ENCODE measurements at places on chromosomes 3 and 15. TPM values are rescaled to one million over a fixed set of nuclear protein-coding genes. Genes with fewer than 3 reads are reported as not detected.

The SERINC4 gene
- not detected for total RNA-seq

The CLRN1 gene
- not detected for total RNA-seq

The MORC1 gene
- total RNA-seq = not detected

The DHX36 gene
- total RNA-seq = 31.0 TPM

- DNase-seq = no peak
Measured at GRCh38 chr3:86914670-86915069, 76.3 kb downstream of the VGLL3 start.

- no peak for DNase-seq
Measured at GRCh38 chr3:98406034-98406433, 15.6 kb downstream of the OR5K3 start.

GRCh38 chr3:7209098-7209497, 348.2 kb downstream of the GRM7 start:
- DNase-seq = no peak

GRCh38 chr15:93110502-93111040, 21.6 kb upstream of the RGMA start:
- DNase-seq = no peak

DNA sequence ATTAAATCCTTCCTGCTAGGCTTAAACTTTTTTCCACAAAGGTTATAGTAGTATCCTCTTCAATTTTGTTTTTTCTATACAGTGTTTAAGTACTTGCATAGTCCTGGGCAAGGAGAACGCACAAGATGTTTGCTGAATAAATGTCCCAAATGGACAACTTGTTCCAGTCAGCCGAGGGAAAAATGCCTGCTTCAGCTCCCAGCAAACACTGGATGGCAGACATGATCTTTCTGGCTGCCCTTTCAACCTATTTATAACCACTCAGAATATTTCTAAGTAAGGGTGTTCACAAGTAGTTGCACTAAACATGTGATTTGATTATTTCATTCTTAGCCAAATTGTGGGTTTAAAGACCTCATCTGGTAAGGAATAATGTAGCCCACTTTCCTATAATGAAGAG, 29.8 kb downstream of the GNB4 start:
- DNase-seq = no peak

DNA sequence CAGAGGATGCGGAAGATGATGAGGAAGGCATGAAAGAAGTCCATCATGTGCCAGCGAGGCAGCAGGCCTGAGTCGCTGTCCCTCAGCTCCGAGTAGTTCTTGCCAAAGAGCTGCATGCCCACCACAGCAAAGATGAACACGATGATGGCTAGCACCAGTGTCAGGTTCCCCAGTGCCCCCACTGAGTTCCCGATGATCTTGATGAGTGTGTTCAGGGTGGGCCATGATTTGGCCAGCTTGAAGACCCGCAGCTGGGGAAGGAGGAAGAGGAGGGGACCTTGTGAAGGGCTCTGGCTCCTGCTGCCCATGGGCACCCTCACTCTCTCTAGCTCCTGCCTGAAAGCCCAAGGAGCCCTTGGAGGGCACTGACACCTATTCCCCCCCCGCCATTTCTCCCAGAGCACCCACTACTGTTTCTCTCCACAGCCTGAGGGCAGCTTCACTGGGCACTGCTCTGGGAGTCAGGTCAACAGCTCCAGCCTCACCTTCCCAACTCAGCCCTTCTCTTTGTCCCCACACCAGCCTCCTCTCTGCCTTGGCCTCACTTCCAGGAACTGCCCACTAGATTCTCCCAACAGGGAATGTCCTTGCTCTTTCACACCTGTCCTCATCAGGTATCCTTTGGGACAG, 63.6 kb downstream of the SCN5A start:
- no peak for DNase-seq

DNA sequence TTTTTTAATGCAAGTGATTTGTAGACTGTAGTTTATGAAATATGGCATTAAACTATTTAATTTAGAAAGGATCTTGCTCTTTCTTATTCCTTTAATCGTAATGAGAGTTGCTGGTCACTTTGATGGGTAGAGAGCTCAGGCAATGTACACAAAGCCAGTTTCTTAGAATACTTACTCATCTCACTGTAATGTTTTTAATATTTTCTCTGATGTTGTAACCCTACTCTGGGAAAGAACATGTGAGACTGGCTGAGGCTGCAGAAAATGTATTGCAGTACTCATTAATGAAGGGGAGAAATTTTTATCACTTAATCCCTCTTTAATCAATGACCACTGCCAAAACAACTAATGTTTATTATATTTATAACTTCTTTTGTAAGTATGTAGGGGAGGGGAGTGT, 479.4 kb upstream of the KCNMB2 start:
- DNase-seq = no peak
